ENCODE measurements at places on chromosomes 16 and 17.
A peak's percentile ranks its signal among the peaks of the same experiment; 100 is the strongest.

GRCh38 chr16:85780281-85780680 lies 19.1 kb downstream of the EMC8 start:
- no peak for DNase-seq

GRCh38 chr16:72794319-72794718 lies 253.6 kb downstream of the ZFHX3 start:
- no peak for DNase-seq

DNA sequence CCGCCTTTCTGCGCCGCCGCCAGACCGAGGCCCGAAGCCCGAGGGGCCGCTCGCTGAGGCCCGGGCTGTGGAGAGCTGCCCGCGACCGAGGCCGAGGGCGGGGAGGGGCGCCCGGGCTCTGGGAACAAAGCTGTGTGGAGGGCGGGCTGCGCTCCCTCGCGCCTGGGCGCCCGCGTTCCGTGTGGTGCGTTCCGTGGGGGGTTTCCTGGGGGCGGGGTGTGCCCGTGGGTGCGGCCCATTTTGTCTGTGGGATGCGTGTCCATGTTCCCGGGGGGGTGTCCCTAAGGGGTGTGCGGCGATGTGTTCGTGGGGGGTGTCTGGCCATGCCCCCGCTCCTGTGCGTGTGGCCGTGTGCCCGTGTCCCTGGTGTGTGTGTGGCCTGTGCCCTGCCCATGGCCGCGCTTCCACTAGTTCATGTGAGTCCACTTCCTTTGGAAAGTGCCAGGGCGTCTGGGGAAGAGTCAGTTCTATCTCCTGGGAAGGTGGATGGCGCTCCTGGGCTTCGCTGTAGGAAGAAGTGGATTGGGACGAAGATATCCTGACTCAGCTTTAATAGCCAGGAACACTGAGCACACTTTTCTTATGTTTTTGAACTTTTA lies 520 bp downstream of the JPT2 start:
- DNase-seq = no peak

- DNase-seq = no peak
Measured at GRCh38 chr16:12917653-12918052, 16.3 kb downstream of the SHISA9 start.

- DNase-seq = no peak
Measured at GRCh38 chr17:72476575-72476986, 355.8 kb downstream of the SOX9 start.

DNA sequence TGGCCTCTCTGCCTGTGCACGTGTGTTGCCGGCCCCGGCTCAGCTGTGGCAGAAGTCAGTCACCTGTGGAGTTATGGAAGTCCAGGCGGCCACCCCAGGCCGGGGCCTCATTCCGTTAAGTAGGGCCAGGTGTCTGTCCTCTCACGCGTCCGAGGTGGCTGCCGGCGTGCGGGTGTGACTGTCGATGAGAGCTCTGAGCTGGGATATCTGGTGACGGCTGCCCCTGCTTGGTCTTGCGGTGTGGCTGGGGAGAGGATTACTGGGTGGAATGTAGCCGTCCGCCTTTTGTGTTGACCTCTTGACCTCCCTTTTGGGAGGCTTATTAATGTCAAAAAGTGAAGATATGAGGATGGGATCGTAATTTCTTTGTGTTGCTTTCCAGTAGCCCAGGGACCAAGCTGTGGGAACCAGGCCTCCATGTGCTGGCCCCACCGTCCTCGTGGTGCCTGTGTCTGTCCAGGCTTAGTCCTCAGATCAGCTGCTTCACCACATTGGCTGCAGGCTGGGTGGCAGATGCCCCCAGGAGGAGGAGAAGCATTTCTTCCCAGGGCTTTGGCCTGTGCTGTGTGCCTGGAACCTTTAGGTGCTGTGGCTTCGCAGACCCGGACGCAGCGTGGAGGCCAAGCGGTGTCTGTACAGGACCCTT lies 23.0 kb upstream of the ZNF750 start:
- DNase-seq = no peak

DNA sequence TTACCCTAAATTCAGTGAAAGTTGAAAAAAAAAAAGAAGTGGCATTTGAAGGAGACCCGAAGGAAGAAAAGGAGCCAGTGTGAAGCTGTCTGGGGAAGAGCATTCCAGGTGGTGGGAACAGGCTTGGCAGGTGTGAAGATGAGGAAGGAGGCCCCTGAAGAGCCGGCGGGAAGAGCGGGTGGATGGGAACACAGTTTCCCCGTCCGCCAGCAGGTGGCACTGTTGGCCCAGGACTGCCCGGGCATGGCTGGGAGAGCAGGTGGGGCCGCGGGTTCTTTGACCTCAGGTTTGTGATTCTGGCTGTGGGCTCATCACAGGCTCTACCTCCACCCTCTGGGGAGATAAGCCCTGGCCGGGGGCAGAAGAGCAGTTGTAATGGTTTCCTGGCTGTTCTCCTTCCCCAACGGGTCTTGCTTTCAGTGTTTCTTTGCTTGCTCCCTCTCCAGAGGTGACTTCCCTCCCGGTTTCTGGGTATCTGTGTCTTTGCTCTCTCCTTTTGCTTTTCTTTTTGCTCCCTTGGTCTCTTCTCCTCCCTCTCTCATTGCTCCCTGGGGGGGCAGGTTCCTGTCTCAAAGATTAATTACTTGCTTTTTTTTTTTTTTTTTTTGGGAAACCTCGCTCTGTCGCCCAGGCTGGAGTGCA lies 32.3 kb downstream of the RAP1GAP2 start:
- DNase-seq = no peak

GRCh38 chr17:77802333-77802615 lies 156.2 kb upstream of the TNRC6C start:
- no peak for DNase-seq

DNA sequence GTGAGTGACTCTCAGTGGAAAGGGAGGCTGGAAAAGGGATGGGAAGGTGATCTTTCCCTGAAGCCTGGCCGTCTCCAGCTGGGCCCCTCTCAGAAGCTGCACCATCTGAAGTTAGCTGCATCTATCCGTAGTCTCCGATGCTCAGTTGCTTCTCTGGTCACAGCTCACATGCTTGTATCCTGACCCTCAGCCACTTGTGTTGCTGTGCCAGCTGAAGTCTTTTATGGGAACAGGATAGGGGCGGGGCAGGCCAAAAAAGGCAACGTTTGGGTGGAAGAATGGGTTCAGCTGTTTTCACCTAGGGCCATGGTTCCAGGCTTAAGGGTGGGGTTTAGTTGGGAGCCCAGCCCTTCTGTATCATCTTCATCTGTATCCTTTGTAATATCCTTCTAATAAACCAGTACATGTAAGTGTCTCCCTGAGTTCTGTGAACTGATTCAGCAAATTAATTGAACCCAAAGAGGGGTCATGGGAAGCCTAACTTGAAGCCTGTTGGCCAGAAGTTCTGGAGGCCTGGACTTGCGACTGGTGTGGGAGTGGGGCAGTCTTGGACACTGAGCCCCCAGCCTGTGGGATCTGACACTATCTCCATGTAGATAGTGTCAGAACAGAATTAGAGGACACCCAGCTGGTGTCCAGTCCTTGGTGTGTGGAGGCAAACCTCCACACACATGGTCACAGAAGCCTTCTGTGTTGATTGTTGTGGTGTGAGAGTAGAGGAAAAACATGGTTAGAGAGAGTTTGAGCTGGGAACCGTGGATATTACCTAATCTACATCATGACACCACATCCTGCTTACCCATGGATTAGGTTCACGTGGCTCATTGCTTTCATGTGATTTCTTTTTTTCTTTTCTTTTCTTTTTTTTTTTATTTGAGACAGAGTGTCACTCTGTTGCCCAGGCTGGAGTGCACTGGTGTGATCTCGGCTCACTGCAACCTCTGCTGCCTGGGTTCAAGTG lies 49.3 kb upstream of the FBXO47 start:
- DNase-seq = no peak

DNA sequence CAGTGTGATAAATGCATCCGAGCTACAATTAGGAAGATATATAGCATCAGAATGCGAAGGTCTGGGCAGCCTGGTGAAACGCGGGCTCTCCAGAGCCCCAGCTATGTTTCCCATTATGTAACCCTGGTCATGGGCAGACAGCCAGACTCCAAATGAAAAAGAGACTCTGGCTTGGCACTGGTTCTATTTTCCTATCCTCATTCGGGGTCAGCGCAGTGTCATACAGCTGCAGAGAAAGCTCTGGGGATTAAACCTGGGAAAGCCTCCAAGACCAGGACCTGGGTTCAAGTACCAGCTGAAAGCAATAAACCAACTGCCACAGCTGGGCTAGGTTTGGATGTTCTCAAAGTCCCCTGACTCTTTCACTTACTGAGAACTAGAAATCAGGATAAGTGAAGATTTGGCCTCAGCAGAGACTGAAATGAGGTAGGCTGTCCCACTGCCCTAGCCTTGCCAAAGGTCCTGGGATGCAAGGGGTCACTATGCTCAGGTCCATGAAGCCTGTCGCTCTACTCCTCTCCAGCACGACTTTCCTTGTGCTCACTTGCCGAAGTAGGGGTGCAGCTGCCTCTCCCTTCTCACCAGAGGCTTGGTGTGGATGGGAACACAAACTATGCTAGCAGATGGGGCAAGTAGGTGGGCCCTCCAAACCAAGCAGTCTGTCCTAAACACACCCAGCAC lies 123.8 kb downstream of the SMG6 start:
- DNase-seq = peak; percentile 70

- DNase-seq = no peak
Measured at GRCh38 chr17:14098246-14098645, 28.9 kb downstream of the COX10 start.

GRCh38 chr16:83720981-83721380 lies 86.8 kb upstream of the HSBP1 start:
- no peak for DNase-seq

Measured in HS-5 (cell line).